ENCODE measurements at places on chromosomes 2 and 18. TPM values are rescaled to one million over a fixed set of nuclear protein-coding genes. Genes with fewer than 3 reads are reported as not detected.

Gene REG3A
- total RNA-seq: not detected

Gene ILKAP
- 74.8 TPM for total RNA-seq

Gene ZSWIM2
- total RNA-seq: not detected

Gene C2orf80
- total RNA-seq: not detected

Gene NAT8
- not detected for total RNA-seq

Gene MARCHF4
- not detected for total RNA-seq

Gene FEV
- total RNA-seq: not detected

Gene AMER3
- total RNA-seq: not detected

Gene GALNT5
- total RNA-seq: not detected

Gene TMEM131
- total RNA-seq: 38.0 TPM

Gene PHOSPHO2
- total RNA-seq: 2.1 TPM

Gene TTC27
- total RNA-seq: 28.7 TPM

Gene SEMA4C
- 23.9 TPM for total RNA-seq

Gene UGT1A6
- total RNA-seq: not detected

Gene OSBPL1A
- total RNA-seq: 1.1 TPM

Gene UGT1A4
- total RNA-seq: not detected

Gene TNFRSF11A
- 25.6 TPM for total RNA-seq

Gene PRSS56
- not detected for total RNA-seq

Gene PTMA
- 1,790 TPM for total RNA-seq

Gene SAG
- not detected for total RNA-seq

Gene PJVK
- total RNA-seq: 1.0 TPM

Gene ACADL
- not detected for total RNA-seq

Gene TRIM43
- total RNA-seq: not detected

Gene ASB18
- not detected for total RNA-seq

Gene ALPP
- not detected for total RNA-seq

Gene SLC16A14
- total RNA-seq: 0.22 TPM

Gene POMC
- 3.4 TPM for total RNA-seq

Gene ITGB6
- not detected for total RNA-seq

Gene KRTCAP3
- total RNA-seq: 4.8 TPM

Gene RAPGEF4
- total RNA-seq: 1.0 TPM

Gene SP140
- 111 TPM for total RNA-seq

Gene ASTL
- total RNA-seq: 1.1 TPM

Gene ACKR3
- 2.8 TPM for total RNA-seq

Gene CD8B
- 2.8 TPM for total RNA-seq

Gene CROCC2
- total RNA-seq: not detected

Gene GTF2A1L
- not detected for total RNA-seq

Gene PRKAG3
- not detected for total RNA-seq

Data from T-helper 1 cell treated with Interleukin-12 subunit alpha and Interleukin-12 subunit beta and Interleukin-4 antibody, amounts not matched to agents 30 ng/mL and 1 ng/mL, for 36 hours (primary cell).